MM.1S (cell line): ENCODE measurements at places on chromosomes 1 and 21.

GRCh38 chr1:59704716-59705115, 110.0 kb upstream of the HOOK1 start:
- DNase-seq: no peak

GRCh38 chr1:183091181-183091580, 68.0 kb downstream of the LAMC1 start:
- DNase-seq: no peak

GRCh38 chr1:169326261-169326955, 41.2 kb downstream of the NME7 start:
- no peak for DNase-seq

DNA sequence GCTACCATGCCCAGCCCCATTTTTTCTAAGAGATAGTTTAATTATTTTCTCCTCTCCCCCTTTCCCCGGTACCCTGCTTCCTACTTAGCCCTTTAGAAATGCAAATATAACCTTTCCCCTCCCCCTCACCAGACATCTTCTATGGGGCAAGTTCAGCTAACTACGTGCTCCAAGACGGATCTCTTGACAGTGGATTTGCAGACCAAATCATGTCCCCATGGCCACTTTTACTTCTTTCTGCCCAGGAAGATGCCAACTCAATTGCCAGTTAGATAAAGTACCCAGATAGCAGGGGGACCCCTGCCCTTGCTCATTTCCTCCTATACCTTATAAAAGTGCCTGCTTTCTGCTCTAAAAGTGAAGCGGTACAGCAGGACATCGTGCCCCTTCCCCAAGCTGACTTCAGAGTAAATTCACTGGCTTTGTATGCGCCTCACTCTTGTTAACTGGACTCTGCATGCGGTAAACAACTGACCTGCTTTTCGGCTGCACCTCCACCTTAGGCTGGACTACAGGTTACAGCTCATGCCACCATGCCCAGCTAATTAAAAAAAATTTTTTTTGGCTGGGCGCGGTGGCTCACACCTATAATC, 7.4 kb downstream of the DNAJC11 start:
- DNase-seq: no peak

DNA sequence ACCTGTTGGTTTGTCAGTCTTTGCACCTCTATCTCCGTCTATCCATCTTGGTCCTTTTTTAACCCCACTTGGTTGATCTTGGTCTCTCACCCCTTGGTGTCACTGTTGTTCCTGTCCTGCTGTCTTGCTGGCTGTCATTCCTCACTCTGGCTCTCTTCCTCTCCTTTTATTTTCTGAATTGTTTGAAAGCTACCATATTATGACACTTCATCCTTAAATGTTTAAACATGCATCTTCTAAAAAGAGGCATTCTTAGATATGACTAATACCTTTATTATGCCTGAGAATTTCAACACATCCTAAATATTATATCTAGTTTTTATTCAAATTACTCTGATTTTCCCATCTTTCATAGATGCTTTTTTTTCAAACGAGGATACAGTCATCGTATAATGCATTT, 37.0 kb downstream of the BACH1 start:
- DNase-seq: no peak

DNA sequence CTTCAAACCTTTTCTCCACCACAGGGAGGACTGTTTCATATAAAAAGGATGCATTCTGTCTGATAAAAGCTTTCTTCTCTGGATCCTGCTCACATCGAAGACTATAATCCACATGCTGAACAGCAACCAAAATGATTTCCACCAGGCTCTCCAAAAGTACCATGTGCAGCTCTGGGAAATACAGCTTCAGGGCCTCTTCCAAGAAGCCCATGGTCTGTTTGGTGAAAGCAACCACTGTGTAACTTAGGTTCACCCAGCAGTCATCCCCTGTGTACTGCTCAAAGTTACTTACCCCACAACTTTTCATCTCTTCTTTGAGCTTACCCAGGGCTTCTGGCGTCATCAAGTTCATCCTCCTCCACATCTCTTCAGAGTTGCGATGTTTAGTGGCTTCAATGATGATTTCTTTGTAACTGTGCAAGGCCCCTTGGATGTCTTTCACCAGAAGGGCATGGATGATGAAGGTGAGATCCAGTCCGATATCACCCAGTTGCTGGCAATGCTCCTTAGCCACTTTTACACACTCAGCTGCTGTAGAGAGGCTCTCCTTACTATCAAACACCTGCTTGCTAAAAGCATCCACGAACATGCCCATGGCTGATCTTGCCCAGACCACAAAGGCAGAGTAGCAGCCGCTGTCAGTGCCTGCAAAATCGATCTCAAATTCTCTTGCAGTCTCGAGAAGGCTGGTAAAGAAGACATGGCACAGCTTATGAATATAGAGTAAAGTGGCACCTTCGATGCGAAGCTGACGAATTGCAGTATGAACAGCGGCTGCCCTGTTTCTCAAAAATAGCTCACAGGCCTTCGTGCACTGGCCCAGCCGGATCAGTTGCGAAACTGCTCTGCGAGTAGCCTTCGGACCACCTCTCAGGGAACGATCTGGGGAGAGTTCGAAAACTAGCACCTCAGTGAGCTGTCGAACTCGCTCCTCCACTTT, 1.7 kb downstream of the EXOC8 start:
- no peak for DNase-seq

- no peak for DNase-seq
Observed at GRCh38 chr1:228336308-228337030, 70.2 kb downstream of the TRIM11 start.

DNA sequence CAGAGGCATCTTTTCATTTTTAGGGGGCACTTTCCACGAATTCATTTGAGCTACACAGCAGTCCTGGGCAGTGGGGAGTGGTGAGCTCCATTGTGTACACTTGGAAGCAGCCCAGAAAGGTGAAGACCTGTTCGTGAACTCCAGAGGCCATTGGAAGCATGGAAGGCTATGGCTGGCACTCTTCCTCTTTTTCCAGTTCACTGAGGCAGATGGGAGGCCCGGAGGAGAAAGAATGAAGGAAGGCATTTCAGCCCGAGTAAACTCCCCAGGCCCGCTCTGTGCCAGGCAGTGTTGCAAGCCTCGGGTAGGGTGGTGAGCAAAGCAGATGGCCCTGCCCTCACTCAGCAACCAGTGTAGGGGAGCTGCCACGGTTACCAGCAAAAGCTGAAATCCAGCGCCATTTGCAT, 673 bp upstream of the DHCR24 start:
- DNase-seq: no peak

GRCh38 chr1:17633654-17634053, 94.2 kb downstream of the ARHGEF10L start:
- DNase-seq: no peak

GRCh38 chr1:53572065-53572814, 113.0 kb downstream of the DMRTB1 start:
- no peak for DNase-seq

DNA sequence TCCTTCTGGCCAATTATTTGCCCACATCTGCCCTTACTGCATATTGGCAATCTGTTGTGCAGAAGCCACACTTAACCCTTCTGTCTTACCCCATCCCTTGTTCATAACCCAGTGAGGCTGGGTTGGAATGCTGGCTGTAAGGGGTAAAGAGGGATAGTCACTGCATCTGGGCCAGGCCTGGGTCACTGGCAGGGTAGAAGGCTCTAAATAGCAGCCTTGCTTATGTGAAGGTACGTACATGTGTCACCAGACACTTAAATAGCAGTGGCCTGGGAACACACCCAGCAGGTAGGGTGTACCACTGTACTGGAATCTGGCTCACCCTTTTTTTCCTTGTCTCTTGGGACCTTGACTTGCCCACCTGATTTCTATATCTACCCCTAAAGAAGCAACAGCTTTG, 9.9 kb upstream of the TARS2 start:
- DNase-seq: no peak

DNA sequence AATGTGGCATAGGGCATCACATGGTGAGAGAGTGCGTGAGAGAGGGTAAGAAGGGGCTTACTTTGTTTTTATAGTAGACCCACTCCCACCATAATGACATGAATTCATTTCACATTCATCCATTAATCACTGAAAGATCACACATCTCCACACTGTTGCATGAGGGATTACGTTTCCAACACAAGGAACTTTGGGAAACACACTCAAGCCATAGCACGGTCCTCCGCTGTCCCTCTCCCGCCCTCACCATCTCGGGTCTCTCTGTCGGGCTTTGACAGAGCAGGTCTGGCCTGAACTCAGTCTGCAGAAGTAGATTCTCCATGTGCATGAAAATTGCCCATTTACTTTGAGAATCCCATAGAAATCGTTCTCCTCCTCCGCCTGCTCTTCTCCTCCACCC, 312.2 kb downstream of the MATN1 start:
- DNase-seq: no peak

- no peak for DNase-seq
Observed at GRCh38 chr1:115839029-115839678, 1.8 kb downstream of the NHLH2 start.

GRCh38 chr1:4086921-4087320, 186.8 kb upstream of the C1orf174 start:
- no peak for DNase-seq

GRCh38 chr1:176949033-176949662, 215.4 kb downstream of the ASTN1 start:
- DNase-seq: peak; percentile 21

GRCh38 chr21:28311411-28312190, 681.1 kb downstream of the LTN1 start:
- no peak for DNase-seq

- no peak for DNase-seq
Observed at GRCh38 chr1:183678819-183679218, 25.7 kb upstream of the APOBEC4 start.

DNA sequence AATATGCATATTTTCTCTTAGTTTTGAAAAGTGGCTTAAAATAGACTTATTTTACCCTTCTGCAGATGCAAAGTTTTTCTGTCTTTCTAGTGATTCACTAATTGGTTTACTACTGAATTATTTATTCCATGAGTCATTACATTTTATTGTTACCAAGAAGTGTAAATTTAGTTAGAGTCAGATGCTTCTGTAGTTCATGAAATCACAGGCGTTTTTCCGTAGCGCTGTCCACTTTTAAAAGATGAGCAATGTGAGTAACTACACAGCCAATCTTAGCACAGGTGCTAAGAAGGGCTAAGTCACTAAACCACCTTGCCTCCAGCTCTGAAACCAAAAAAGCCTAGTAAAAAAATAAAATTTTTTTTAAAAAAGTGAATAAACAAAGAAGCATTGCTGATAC, 24.7 kb downstream of the RGS13 start:
- DNase-seq: no peak

- no peak for DNase-seq
Observed at GRCh38 chr1:186849826-186850225, 21.1 kb downstream of the PLA2G4A start.

DNA sequence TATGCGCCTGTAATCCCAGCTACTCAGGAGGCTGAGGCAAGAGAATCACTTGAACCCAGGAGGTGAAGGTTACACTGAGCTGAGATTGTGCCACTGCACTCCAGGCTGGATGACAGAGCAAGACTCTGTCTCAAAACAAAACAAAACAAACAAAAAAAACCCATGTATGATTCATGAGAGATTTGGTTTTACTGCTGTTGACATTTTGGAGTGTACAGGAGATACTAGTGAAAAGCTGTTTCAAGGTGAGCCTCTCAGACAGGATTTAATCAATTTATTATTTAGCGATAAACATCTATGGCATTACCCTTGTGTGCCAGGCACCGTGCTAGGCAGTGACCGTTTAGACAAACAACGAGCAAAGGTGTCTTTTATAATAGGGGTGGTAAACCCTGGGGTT, 16.5 kb downstream of the LHX4 start:
- DNase-seq: no peak

- DNase-seq: peak; percentile 19
Observed at GRCh38 chr1:47931395-47931794, 65.8 kb downstream of the TRABD2B start.

DNA sequence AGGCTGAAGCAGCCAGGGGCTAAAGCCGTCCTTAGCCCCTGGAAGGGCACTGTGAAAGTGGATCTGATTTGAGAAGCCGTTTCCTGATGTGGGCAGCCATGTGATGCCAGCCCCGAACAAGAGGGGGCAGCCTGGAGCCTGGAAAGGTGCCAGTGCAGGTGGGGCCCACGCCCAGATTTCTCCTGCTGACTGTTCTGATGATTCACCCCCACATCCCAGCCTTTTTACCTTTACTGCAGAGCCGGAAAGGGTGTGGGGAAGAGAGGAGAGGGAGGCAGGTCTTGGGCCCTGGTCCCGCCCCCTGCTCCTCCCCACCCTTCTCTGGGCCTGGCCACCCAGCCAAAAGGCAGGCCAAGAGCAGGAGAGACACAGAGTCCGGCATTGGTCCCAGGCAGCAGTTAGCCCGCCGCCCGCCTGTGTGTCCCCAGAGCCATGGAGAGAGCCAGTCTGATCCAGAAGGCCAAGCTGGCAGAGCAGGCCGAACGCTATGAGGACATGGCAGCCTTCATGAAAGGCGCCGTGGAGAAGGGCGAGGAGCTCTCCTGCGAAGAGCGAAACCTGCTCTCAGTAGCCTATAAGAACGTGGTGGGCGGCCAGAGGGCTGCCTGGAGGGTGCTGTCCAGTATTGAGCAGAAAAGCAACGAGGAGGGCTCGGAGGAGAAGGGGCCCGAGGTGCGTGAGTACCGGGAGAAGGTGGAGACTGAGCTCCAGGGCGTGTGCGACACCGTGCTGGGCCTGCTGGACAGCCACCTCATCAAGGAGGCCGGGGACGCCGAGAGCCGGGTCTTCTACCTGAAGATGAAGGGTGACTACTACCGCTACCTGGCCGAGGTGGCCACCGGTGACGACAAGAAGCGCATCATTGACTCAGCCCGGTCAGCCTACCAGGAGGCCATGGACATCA, at the start of gene SFN:
SFN (plus strand) TSS at position 369 of the 904 bp plus-strand sequence; CDS start at position 433, 64 bp downstream.
- peak; percentile 77 for DNase-seq

DNA sequence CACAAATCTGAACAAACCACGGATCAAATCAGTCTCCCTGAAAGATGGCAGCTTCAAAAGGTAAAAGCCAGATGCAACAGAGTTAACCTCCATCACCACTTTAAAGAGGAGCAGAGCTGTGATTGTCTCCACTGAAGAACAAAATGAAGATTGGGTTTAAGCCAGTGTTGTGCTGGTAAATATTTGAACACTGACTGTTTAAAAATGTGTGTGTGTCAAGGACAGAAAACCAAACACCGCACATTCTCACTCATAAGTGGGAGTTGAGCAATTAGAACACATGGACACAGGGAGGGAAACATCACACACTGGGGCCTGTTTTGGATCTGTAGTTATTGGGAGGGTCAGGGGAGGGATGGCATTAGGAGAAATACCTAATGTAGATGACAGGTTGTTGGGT, 83.9 kb downstream of the ST6GALNAC5 start:
- DNase-seq: no peak

DNA sequence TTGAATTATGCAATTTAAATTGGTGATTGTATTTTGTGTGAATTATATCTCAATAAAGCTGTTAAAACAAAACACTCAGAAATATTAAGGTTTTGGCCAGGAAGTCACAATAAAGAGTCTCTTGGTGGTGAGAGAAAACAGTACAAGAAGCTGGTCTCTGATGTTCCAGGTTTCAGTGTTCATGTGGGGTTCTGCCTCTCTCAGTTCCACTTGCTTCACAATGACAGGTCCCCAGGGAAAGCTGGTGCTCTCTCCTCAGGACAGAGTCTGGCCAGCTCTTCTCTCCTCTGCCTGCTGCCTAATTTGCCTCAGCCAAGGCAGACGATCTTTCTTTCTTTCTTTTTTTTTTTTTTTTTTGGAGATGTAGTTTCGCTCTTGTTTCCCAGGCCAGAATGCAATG, 342.9 kb upstream of the PLXNA2 start:
- no peak for DNase-seq
